ENCODE measurements at places on chromosomes 12 and 14.

- no peak for DNase-seq
These were observed 82.4 kb downstream of the SCAF11 start for GRCh38 chr12:45907955-45908354.

GRCh38 chr12:107241411-107241810, 148.1 kb upstream of the CRY1 start:
- DNase-seq, result no peak

DNA sequence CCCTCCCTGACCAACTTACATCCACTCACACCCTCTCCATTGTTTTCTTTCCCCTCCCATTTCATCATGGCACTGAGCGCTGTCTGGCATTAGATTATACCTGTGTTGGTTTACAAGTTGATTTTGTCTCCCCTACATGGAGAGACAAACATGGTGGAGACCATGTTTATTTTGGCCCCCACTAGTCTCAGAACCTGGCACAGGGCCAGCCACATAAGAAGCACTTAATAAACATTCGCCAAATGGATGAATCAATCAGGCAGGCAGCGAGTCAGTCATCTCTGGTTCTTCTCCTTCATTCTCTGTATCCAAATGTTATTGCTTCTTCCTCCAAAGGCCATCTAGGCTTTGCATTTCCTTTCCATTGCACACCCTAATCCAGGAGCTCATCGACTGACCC, 177.4 kb downstream of the DPF3 start:
- DNase-seq, result no peak

- no peak for DNase-seq
These were observed 4.4 kb upstream of the HOXC9 start for GRCh38 chr12:53995378-53996239.

GRCh38 chr14:89454996-89455395, 38.0 kb upstream of the FOXN3 start:
- DNase-seq, result no peak

DNA sequence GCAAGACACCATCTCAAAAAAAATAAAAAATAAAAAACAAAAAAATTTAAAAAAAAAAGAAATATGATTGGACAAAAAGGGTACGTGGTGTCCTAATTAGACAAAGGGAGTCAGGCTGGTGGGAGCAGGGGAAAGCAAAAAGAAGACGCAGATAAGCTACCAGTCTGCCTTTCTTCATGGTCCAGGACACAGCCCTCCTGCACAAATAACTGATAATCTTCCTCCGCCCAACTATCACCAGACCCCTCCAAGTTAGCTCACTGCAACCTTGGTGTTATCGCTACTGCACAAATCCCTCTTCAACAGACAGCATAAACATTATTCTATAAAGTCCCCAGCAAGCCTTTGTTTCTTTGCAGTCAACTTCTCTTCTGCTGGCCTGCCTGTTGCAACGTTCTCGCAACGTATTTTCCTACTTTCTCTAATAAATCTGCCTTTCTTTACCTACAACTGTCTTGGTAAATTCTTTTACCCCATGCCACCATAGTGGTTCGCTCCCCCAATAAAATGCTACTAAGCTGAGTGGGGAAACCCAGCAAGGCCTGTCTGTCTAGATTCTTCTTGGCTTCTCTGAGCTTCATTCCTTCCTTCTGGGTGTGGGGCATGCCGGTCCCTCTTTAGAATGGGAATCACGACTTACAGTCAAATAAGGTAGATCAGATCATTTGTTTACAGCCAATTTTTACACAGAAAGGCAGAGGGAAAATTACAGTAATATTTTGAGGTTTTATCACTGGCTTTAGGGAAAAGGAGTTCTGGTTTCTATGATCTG, 14.6 kb upstream of the DNAL1 start:
- no peak for DNase-seq

DNA sequence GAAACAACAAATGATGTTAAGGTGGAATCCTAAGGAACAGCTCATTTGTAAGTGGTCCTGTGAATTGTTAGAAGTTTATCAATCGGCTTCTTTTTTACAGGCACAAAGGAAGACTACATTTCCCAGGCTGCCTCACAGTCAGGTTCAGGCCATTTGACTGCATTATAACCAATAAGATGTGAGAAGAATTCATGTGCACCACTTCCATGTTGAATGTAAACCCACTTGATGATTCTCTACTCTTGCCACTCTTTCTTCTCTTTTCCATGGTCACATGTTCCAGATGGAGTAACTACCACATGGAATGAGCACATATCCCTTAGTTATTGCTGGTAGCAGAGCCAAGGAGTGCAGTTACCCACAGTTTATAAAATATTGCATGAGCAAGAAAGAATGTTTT, 67.1 kb upstream of the GZMB start:
- no peak for DNase-seq

GRCh38 chr14:50697659-50698290, 29.7 kb upstream of the SAV1 start:
- no peak for DNase-seq

DNA sequence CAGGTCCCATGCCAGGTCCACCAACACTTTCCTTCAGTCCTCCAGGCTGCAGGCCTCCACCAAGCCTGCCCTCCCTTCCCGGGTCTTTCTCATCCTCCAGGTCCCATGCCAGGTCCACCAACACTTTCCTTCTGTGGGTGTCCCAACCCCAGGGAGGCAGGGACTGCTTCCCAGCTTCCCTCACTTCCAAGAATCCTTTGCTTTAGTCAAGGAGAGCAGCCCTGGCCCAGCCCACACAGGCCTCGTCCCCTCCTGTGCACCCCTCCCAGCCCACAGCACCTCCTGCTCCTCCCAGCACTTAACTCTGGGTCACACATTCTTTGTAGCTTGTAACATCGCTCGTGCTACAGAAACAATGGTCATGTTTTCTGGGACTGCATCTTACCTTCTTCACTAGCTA, 72.9 kb downstream of the TESC start:
- no peak for DNase-seq

GRCh38 chr14:69318241-69318640, 58.3 kb downstream of the GALNT16 start:
- no peak for DNase-seq

DNA sequence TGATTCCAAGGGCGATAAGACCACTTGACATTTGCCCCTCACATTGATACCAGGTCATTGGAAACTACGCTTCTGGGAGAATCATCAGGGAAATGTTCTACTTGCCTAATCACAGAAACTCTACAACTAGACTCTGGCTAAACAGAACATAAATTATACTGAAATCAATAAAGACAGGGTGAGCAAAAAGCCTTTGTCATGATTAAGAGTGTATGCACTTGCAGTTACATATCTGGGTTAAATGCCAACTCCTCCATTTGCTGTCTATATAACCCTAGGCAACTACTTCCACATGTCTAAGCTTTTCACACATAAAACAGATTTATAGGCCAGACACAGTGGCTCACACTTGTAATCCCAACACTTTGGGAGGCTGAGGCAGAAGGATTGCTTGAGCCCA, 125.7 kb downstream of the PHLDA1 start:
- DNase-seq, result no peak

DNA sequence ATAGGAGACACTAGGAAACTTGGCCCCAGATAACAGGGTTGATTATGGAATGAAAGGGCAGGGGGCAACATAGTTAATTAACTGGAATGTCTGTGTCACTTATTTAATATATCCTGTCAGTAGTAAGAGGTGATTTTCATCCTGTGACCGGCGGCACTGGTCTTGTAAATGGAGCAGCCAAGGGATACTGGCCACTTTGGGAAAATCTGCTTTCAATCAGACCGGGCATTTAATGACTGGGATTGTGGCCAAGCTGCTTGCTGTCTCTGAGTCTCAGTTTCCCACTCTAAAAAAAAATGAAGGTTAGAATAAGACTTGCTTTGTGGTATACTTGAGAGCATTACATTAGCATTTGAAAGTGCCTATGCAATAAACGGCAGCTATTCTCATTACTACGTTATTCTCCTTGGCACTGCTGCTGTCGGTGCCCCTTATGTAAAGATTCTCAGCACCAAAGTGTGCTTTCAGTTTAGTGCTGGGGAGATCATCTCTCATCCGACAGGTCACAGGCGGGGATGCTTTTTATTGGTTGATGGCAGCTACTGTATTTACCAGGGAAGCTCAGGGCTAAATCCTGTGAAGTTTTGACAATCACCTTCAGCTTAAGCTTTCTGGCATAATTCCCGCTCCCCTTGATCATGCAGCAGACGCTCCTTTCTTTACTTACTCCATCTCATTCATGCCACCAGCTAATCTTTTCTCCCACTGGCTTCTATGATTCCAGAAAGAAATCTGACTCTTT, 162.1 kb downstream of the ESRRB start:
- DNase-seq, result no peak

- DNase-seq, result no peak
These were observed 32.6 kb downstream of the MOK start for GRCh38 chr14:102272392-102272791.

DNA sequence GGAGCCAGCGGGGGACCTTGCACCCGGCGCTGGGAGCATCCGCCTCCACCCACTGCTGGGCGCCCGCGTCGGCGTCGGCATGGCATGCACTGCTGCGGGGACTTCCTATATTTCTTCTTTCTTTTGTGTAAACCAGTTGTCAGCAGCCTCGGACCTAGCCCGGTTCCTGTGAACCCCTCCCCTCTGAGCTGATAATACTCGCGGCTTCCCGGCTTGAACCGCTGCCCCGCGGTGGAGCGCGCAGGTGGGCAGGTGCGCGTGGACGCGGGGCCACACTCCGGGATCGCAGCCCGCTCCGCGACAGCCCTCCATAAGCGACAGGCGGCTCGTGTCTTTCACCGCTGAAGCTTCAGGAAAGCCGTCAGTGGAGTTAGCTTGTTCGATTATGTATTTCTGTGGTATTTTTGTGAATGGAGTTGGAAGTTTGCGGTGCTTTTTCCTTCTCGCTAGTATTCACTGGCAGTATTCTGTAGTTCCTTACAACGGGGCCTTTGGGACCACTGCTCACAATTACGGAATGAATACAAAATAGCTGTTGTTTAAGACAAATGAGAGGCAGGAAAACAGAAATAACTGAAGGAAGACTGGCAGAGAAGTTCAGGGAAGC, 870 bp downstream of the BMAL2 start:
- no peak for DNase-seq

DNA sequence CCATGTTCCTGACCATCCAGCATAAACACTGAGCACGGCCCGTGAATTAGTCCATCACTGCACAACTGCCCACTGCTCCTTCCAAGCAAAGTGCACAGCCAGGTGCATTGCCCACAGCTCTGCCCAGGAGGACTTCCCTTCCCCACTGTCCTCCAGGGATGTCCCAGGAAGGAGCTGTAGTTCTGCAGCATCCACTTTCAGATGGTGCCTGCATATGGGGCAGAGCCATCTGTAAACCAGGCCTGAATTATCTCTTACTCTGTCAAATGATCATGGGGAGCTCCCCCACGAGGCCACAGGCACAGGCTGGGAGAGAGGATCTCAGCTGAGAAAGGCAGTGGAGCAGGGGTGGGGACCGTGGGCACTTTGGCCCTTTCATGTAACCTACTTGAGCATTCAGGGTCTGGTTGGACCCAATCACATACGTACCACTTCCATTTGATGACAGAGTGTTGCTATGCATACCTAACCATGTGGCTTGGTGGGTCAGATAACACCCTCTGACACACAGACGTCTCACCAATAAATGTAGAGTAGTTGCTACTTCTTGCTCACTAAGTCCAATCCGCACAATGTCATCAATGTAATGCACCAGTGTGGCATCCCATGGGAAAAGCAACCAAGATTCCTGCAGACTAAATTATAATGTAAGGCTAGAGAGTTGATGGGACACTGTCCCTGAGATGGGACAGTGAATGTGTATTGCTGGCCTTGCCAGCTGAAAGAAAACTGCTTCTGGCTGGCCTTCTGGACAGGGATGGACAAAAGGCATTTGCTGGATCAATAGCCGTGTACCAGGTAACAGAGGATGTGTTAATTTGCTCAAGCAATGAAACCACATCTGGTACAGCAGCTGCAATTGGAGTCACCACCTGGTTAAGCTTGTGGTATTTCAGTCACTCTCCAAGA, 113.8 kb upstream of the C14orf180 start:
- DNase-seq, result no peak

- DNase-seq, result no peak
These were observed 25.7 kb upstream of the LRP1-AS start for GRCh38 chr12:57173089-57173488.

DNA sequence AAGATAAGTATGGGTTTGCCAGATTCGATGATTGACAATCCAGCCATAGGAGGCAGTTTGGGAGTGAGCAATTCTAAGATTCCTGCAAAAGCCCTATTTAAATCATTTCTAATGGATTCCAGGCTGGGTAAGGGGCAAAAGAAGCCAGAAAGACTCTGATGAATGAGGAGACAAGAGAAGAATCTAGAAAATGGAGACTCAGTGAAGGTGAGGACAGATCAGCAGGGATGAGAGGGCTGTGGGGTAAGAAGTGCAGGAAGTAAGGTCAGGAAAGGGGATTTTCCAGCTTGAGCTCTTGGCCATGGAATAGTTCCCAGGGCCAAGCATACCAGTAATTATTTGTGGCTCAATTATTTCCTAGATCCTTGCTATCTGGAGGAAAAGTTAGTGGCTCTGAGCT, 87.3 kb downstream of the TMX1 start:
- DNase-seq, result no peak

DNA sequence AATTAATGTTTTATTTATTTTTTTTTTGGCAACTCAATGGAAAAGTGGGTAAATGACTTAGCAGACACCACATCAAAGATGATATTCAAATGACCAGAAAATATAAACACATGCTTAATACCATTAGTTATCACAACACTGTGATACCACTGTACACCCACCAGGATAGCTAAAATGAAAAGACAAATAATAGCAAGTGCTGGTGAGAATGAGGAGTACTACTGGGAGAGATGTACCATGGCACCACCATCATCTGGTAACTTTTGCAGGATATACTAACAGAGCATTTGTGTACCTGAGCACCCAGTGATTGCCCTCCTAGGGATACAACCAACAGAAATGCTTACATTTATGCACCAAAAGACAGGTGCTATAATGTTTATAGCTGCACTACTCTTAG, 21.9 kb downstream of the TRIM9 start:
- no peak for DNase-seq

DNA sequence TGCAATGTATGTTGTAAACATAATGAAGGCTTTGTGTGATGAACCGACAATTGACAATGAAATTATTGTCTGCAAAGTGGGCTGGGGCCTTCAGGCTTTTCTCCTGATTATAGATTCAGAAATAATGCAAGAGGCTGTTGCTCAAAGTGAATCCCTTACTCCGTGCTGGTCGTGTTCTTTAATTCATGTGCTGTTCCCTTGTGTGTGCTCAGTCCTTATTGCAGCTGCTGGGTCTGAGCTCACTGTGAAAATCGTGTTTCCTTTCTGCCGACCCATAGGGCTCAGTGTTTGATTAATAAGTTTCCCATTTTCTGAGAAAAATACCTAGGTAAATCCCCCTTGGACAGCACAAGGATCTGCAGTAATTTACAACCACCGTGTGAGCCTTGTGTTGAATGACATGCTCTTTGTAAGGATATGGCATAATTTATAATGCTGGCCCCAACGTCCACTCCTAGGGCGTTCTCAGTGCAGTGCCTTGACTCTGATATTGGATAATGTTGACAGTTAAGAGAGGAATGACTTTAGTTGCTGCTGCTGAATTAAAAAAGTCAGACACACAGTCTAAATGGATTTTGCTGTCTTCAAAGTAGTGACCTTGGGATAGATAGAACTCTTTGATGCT, 81.6 kb downstream of the RGS6 start:
- no peak for DNase-seq

- DNase-seq, result no peak
These were observed 30.4 kb upstream of the KCNA5 start for GRCh38 chr12:5013266-5013730.

Data from activated CD8-positive, alpha-beta memory T cell treated with anti-CD3 and anti-CD28 coated beads for 1 hour (primary cell).